Panc1 (cell line): ENCODE measurements at places on chromosomes 12 and 14.

- no peak for DNase-seq
Measured at GRCh38 chr14:77961847-77962580, 162.1 kb downstream of the ADCK1 start.

DNA sequence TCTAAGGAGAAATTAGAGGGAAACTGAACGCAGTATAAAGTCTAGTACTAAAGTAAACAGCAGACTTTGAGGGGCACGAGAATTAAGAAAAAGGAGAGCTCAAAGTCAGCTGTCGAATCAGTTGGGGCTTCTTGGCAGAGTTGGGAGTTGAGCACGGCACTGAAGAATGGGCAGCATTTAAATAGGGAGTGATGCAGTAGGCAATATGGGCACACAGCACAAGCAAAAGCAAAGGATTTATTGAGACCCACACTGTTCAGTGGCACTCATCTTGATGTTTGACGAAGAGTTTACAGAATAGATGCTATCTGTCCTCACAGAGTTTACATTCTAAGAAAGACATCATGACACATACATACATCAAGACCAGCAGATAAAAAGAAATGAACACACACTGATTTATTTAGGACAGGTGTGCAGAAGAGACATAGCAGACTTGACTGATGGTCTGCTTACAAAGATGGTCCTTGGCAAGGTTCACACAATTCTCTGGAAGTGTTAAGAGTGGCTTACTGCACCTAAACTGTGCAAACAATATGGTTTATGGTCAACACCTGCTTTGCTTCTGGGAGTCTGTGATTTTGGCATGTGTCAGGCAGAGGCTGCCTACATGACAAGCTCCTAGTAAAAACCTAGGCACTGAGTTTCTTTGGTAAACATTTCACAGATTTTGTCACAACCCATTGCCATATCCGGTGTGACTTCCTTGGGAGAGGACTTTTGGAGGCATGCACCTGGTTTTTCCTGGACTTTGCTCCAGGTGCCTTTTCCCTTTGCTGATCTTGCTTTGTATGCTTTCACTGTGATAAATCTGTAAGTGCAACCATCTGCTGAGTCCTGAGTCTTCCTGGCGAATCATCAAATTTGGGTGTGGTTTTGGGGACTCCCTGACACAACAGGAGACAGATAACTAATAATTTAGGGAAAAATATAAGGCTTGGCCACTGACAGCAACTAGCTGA, 26.3 kb downstream of the ALKBH1 start:
- no peak for DNase-seq

DNA sequence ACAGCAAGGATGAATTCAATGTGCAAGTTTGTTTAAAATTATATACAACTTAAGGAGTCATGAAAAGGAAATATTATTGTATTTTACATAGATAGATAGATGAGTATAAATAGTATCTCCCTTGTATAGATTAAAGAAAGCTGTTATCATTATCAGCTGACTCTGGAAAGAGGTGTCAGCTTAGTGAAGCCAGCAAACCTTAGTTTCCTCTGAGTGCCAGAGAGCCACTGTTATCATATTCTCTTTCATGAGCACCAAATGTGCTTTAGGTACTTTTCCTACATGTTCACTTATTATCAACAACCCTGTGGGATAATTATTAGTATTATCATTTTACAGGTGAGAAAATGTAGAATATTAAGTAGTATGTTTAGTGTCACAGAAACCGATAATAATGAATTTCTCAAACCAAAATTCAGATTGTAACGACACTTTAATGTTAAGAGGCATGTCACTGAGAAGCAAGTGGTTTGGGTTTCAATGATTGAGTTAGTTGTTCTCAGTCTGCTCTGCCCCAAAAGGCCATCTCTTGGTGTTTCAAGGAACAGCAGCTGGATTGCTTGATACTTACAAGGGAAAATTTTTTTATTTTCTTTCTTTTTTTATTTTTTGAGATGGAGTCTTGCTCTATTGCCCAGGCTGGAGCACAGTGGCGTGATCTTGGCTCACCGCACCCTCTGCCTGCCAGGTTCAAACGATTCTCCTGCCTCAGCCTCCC, 53.7 kb downstream of the PLEKHA5 start:
- DNase-seq: no peak

- no peak for DNase-seq
Measured at GRCh38 chr12:124605150-124605882, 37.9 kb upstream of the NCOR2 start.
